ENCODE measurements at places on chromosomes 12 and 14. TPM values are rescaled to one million over a fixed set of nuclear protein-coding genes. Genes with fewer than 3 reads are reported as not detected.

DAD1 gene
- 266 TPM for total RNA-seq

AICDA gene
- total RNA-seq: not detected

CCDC85C gene
- 6.7 TPM for total RNA-seq

CCND2 gene
- total RNA-seq: 615 TPM

SERPINA10 gene
- total RNA-seq: not detected

SENP1 gene
- 58.6 TPM for total RNA-seq

SRRM4 gene
- total RNA-seq: not detected

LYZ gene
- not detected for total RNA-seq

SIX1 gene
- total RNA-seq: 0.31 TPM

KRT73 gene
- 0.09 TPM for total RNA-seq

WSCD2 gene
- not detected for total RNA-seq

- no peaks in the 10 kb centered on the region for H3K4me1 ChIP-seq
- H3K27me3 ChIP-seq: no peaks in the 10 kb centered on the region
- no peak for DNase-seq
Measured at GRCh38 chr12:21910657-21911056, 30.6 kb downstream of the ABCC9 start.

GRCh38 chr14:63650256-63650952 is 8.7 kb upstream of the WDR89 start:
- peak; percentile 79 for DNase-seq
- no peaks in the 10 kb centered on the region for H3K27me3 ChIP-seq
- H3K36me3 ChIP-seq: peaks cover 11% of the 10 kb centered on the region
- peak overlapping the region; percentile 46 for H3K4me3 ChIP-seq
- H3K27ac ChIP-seq: peak overlapping the region; percentile 90

DNA sequence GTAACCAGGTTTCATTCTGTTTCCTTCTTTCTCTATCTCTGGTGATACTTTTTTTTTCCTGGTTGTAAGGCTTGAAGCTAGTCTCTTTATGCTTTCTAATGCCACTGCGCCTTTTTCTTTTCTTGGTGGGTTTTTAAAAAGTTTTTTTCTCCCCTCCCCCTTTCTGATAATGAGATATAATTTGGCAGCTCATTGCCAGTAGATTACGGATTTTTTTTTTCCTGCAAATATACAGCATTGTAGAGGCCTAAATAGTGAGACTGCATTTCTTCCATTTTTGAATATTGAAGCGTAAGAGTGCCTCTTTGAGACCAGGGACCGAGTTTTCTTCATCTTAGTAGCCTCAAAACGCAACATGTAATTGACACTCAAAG is 1.1 kb downstream of the PAPOLA start:
- H3K36me3 ChIP-seq: peaks cover 26% of the 10 kb centered on the region
- H3K4me1 ChIP-seq: peaks cover 44% of the 10 kb centered on the region
- peak overlapping the region; percentile 99 for H3K27ac ChIP-seq
- no peak for DNase-seq
- H3K27me3 ChIP-seq: peaks cover 9% of the 10 kb centered on the region

- no peak overlapping the region for H3K27ac ChIP-seq
- H3K36me3 ChIP-seq: no peaks in the 10 kb centered on the region
- peaks cover 5% of the 10 kb centered on the region for H3K27me3 ChIP-seq
- H3K4me3 ChIP-seq: no peak overlapping the region
- DNase-seq: no peak
Measured at GRCh38 chr14:104405360-104406226, 174.0 kb upstream of the C14orf180 start.

DNA sequence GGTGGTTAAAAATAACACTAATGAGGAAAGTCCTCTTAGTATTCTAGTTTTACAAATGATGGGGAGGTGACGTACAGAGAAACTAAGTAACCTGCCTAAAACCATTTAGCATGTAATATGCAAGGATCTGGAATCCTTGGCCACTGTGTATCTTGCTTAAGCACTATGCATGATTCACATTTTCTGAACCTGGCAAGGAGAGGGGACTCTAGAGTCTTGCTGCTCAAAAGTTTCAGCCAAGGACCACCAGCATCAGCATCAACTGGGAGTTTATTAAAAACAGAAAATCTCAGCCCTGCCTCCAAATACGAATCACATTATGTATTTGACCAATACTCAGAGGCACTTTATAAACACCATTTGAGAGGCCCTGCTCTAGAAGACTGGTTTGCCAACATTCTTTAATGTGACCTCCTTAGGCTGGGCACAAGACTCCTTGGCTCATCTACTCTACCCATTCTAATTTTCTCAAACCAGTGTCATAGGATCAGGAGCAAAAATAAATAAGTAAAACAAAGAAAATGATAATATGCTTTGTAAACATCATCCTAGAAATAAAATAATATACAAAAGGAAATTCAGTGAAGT is 52.9 kb downstream of the ABCC9 start:
- H3K27ac ChIP-seq: no peak overlapping the region
- H3K4me3 ChIP-seq: no peak overlapping the region
- H3K4me1 ChIP-seq: no peaks in the 10 kb centered on the region
- no peaks in the 10 kb centered on the region for H3K36me3 ChIP-seq

GRCh38 chr14:97298736-97299135 is 501.6 kb downstream of the VRK1 start:
- no peaks in the 10 kb centered on the region for H3K36me3 ChIP-seq
- peaks cover 26% of the 10 kb centered on the region for H3K27me3 ChIP-seq
- H3K4me3 ChIP-seq: no peak overlapping the region
- H3K27ac ChIP-seq: no peak overlapping the region
- no peak for DNase-seq
- H3K4me1 ChIP-seq: peaks cover 6% of the 10 kb centered on the region

DNA sequence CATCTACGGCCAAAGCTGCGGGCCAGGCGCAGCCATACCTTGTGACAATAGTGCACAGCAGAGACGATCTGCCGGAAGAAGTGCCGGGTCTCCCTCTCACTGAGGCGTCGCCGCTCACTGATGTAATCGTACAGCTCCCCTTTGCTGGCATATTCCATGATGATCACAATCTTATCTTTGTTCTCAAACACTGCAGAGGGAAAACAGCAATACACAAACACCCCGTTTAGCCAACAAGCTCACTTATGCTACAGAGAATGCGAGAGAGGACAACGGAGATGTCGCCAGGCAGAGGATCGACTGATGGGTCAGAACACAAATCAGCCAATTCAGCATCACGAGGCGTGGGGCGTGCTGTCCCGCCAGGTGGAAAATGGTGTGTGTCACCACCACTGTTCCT is 52.1 kb downstream of the NUAK1 start:
- H3K4me1 ChIP-seq: no peaks in the 10 kb centered on the region
- H3K27ac ChIP-seq: no peak overlapping the region
- H3K27me3 ChIP-seq: peaks cover 10% of the 10 kb centered on the region
- no peak for DNase-seq
- no peaks in the 10 kb centered on the region for H3K36me3 ChIP-seq

- no peak overlapping the region for H3K27ac ChIP-seq
- peaks cover 33% of the 10 kb centered on the region for H3K27me3 ChIP-seq
- H3K4me3 ChIP-seq: no peak overlapping the region
- no peak for DNase-seq
- H3K36me3 ChIP-seq: peaks cover 2% of the 10 kb centered on the region
Measured at GRCh38 chr12:48961331-48961730, 4.0 kb upstream of the ARF3 start.

- H3K27me3 ChIP-seq: peaks cover 12% of the 10 kb centered on the region
- no peaks in the 10 kb centered on the region for H3K36me3 ChIP-seq
- no peak for DNase-seq
Measured at GRCh38 chr12:6376079-6376869, 911 bp upstream of the SCNN1A start.

GRCh38 chr12:52395761-52396434 is 10.2 kb downstream of the KRT82 start:
- peaks cover 10% of the 10 kb centered on the region for H3K27me3 ChIP-seq
- no peak overlapping the region for H3K27ac ChIP-seq
- H3K4me1 ChIP-seq: no peaks in the 10 kb centered on the region
- no peak for DNase-seq
- no peak overlapping the region for H3K4me3 ChIP-seq
- H3K36me3 ChIP-seq: no peaks in the 10 kb centered on the region

DNA sequence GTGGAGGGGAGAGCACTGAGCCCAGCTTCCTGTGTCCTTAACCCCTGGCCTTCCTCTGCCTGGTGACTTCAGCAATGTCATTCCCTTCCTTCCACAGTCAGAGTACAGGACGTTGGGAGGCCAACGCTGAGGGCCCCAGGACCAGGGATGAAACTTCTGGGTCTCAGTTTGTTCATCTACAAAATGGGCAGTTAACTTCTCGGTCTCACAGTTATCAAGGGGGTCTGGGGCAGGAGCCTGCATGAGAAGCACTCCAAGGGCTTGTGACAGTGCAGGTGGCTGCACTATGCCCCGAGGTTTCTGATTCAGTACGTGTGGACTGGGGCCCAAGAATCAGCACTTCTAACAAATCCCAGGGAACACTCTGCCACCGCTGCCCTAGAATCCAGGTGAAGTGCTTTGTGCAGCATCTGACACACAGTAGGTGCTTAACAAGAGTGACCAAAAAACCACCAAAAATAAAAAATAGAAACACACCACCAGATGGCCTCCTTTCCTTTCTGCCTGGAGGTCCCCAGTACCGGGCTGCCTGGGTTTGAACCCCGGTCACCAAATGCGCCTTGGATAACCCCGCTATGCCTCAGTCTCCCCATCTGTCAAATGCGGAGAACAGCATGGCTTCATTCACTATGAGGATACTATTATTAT is 80.4 kb downstream of the RFLNA start:
- H3K36me3 ChIP-seq: peaks cover 4% of the 10 kb centered on the region
- no peak overlapping the region for H3K4me3 ChIP-seq
- no peak for DNase-seq
- no peaks in the 10 kb centered on the region for H3K4me1 ChIP-seq

DNA sequence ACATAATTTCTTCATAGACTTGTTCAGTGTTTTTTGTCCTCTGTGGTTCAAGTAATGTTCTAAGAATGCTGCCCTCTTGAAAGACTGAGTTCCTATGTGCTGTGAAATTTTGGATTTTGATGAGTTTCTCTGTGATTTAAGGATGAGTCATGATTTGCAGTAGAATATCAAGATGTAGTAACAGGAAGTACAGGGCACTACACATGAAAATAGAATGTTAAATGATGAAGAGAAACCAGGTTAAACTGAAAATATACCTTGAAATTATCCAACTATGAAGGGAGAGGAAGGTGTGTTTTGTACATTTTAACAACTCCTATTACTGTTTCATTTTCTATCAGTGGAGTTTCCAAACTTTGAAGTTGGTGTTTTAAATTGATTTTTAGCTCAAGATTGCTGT is 4.8 kb downstream of the ELK3 start:
- peak overlapping the region; percentile 48 for H3K4me3 ChIP-seq
- no peaks in the 10 kb centered on the region for H3K27me3 ChIP-seq
- no peak for DNase-seq

DNA sequence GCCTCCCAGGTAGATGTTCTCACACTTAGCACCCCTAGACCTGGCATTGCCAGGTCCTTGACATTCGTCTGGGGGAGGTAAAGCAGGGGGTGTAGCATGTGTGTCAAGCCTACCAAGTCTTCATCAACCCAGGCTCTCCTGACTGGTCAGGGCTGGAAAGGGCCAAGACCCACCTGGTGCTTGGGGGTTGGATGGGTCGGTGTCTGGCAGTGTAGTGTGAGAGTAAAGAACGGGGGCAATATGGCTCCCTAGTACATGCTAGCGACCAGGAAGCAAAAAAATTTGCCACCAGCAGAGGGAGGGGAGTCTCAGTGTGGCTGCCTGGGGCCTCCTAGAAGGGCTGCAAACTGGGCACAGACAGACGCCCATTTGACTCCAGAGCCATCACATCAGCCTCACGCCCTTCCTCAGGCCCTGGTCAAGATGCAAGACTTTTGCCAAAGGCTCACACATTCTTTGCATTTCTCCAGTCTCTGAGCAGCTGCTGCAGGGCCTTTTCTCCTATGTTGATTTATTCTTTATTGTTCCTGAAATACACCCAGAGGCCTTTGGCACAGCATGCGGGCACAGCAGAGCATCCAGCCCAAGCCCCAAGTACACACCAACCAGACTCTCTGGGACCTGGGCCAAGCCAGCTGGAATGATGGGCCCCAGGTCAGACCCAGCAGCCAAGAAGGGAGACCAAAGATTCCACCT is 38.3 kb upstream of the PNMA1 start:
- H3K4me1 ChIP-seq: peaks cover 92% of the 10 kb centered on the region
- peak; percentile 78 for DNase-seq
- H3K27ac ChIP-seq: peak overlapping the region; percentile 96
- H3K4me3 ChIP-seq: peak overlapping the region; percentile 87
- no peaks in the 10 kb centered on the region for H3K27me3 ChIP-seq

- H3K4me1 ChIP-seq: peaks cover 32% of the 10 kb centered on the region
- no peak for DNase-seq
- H3K27me3 ChIP-seq: peaks cover under 1% of the 10 kb centered on the region
- H3K27ac ChIP-seq: peak overlapping the region; percentile 72
- peaks cover 2% of the 10 kb centered on the region for H3K36me3 ChIP-seq
Measured at GRCh38 chr12:104216521-104216924, 944 bp downstream of the TXNRD1 start.

GRCh38 chr14:39005044-39005880 is 97.8 kb downstream of the SEC23A start:
- H3K27ac ChIP-seq: no peak overlapping the region
- H3K27me3 ChIP-seq: peaks cover 4% of the 10 kb centered on the region
- H3K4me1 ChIP-seq: no peaks in the 10 kb centered on the region
- no peak overlapping the region for H3K4me3 ChIP-seq

DNA sequence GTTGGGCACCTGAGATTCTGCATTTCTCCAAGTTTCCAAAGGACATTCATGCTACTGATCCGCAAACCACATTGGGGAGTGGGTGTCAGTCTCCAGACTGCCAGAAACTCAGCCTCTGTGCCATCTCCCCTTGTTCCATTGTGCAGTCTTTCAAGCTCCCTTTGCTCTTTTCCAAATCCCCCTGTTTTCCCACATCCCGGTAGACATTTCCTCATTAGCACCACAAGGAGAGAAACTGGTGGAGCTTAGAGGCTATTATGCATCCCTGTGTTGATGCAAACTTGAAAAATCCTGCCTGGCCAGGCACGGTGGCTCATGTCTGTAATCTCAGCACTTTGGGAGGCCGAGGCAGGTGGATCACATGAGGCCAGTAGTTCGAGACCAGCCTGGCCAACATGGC is 10.7 kb downstream of the CCDC63 start:
- H3K36me3 ChIP-seq: no peaks in the 10 kb centered on the region
- H3K4me1 ChIP-seq: peaks cover 4% of the 10 kb centered on the region
- H3K4me3 ChIP-seq: no peak overlapping the region

DNA sequence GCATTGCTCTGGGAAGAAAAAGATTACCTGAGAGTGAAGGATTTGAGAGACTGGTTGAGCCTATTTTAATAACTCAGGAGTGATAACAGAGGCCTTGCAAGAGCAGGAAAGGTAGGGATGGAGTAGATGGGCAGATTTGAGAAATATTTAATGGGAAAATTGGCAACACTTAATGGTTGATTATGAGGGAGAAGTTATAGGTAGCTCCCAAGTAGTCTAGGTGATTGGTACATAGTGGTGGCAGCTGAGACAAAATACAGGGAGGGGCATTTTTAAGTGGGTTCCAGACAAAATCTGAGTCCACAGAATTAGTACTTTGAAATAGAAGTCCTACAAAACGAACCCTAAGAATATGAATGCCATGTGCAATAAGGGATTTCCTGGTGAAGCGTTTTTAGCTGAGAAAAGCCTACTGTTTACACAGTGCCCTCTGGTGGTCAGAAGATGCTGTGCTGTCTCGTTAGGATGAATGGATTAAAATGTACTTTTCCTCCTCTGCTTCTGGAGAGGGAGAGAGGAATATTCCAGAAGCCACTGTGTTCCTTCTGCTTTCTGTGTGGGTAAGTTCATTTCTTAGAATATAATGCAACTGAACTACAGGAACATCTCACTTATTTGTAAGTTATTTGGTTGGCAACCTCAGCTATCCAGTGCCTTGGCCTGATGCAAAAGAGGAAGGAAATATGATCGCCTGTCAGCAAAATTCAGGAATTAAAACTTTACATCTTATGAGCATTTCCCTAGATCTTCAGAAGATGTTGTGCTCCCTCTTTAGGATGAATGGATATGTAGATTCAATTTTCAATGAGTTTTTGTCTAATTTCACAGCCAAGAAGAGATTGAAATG is 6.5 kb downstream of the ZBTB1 start:
- H3K4me1 ChIP-seq: peaks cover 59% of the 10 kb centered on the region
- DNase-seq: peak; percentile 92
- H3K27me3 ChIP-seq: no peaks in the 10 kb centered on the region
- peak overlapping the region; percentile 58 for H3K4me3 ChIP-seq
- H3K27ac ChIP-seq: peak overlapping the region; percentile 84
